ENCODE measurements at places on chromosomes 6 and 20. TPM values are rescaled to one million over a fixed set of nuclear protein-coding genes. Genes with fewer than 3 reads are reported as not detected.

Gene HLA-DMA
- total RNA-seq = 4.7 TPM

Gene BAG2
- total RNA-seq = 23.4 TPM

Gene PNRC1
- total RNA-seq = 68.5 TPM

Gene PARD6B
- 0.66 TPM for total RNA-seq

Gene HFE
- 20.7 TPM for total RNA-seq

Gene NNAT
- 1.5 TPM for total RNA-seq

Gene ZFP57
- total RNA-seq = 0.17 TPM

Gene CNKSR3
- total RNA-seq = 10.8 TPM

Data from smooth muscle cell of trachea (primary cell).